ENCODE measurements at places on chromosomes 3 and 15. TPM values are rescaled to one million over a fixed set of nuclear protein-coding genes. Genes with fewer than 3 reads are reported as not detected.

FES gene
- polyA plus RNA-seq = 5.5 TPM

DNA sequence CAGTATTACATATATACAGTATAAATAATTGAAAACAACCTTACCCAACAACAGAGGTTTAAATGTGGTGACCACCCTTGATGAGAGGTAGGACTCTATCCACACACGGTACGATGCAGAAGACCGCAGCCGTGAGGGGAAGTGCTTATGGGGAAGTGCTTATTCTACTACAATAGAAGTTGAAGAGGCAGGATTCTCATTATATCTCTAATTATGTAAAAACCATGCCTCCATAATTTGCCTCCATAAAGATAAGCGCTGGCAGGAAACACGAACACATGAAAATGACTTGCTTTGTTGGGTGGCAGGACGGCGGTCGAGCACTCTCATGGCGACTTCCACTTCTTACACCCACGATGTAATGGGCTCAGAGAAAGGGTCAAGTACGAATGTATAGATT is 7.2 kb upstream of the MUC13 start:
- no peak for DNase-seq

DNA sequence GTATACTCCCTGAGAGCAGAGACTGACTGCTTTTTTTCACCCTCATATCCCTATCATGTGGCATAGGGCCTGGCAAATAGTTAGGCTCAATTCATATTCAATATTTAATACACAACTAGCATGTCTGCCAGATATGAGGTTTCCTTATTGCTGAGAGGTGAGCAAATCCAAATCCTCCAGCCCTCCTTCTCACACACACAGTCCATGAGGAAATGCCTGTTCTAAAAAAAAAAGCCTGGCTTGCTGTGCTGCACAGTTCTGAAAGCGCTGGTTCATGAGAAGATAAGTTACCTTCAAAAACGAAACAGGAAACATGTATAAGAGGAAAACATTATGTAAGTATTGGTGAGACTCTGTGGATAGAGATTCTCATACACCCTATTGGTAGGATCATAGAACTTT is 15.5 kb upstream of the ACAP2 start:
- no peak for DNase-seq

- no peak for DNase-seq
Measured at GRCh38 chr3:181487236-181487978, 224.3 kb upstream of the SOX2 start.

Data from fibroblast of lung (primary cell).